ENCODE measurements at places on chromosomes 2 and 18. TPM values are rescaled to one million over a fixed set of nuclear protein-coding genes. Genes with fewer than 3 reads are reported as not detected.

ACMSD gene
- total RNA-seq, result not detected

COLEC12 gene
- total RNA-seq, result 0.29 TPM

PSTPIP2 gene
- 9.5 TPM for total RNA-seq

FHOD3 gene
- under 0.01 TPM for total RNA-seq

DNAH7 gene
- 0.86 TPM for total RNA-seq

SH3RF3 gene
- total RNA-seq, result 15.9 TPM

SLC35G4 gene
- total RNA-seq, result not detected

ASIC4 gene
- not detected for total RNA-seq

HOXD8 gene
- 11.8 TPM for total RNA-seq

FBXO48 gene
- 0.35 TPM for total RNA-seq

PRKAG3 gene
- total RNA-seq, result not detected
